HepG2 (cell line): ENCODE measurements at places on chromosomes 4 and X. TPM values are rescaled to one million over a fixed set of nuclear protein-coding genes. Genes with fewer than 3 reads are reported as not detected.

The P2RY4 gene
- total RNA-seq: 0.07 TPM in 1 of 2 replicates, not detected in the other

The NAT8L gene
- 1.6 and 3.3 TPM in 2 replicates for total RNA-seq

The RNF175 gene
- not detected in 2 replicates for total RNA-seq

The NUDT9 gene
- 9.7 and 10.4 TPM in 2 replicates for total RNA-seq

The ANK2 gene
- total RNA-seq: 15.1 and 18.6 TPM in 2 replicates

The HS3ST1 gene
- not detected in 2 replicates for total RNA-seq

The EVC2 gene
- not detected in 2 replicates for total RNA-seq

The SMR3B gene
- not detected in 2 replicates for total RNA-seq

GRCh38 chr4:148069086-148069894 is 337.4 kb downstream of the ARHGAP10 start:
- H3K36me3 ChIP-seq: no peaks in the 10 kb centered on the region
- no peak for DNase-seq
- H3K4me1 ChIP-seq: no peaks in the 10 kb centered on the region
- H3K4me3 ChIP-seq: no peak overlapping the region

DNA sequence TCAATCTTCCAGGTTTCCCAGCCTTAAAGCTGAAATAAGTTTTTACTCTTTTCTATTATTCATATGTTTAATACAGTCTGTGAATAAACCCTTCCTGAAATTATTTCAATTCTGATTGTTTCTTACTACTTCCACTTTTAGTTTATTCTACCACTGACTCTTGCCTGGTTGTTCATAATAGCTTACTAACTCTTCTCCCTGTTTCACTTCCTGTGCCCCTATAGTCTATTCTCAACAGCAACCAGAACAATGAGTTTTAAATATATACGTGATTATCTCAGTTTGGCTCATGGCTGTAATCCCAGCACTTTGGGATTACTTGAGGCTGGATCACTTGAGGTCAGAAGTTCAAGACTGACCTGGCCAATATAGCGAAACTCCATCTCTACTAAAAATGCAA is 408.0 kb upstream of the SPOCK3 start:
- no peak for DNase-seq
- no peaks in the 10 kb centered on the region for H3K4me1 ChIP-seq
- no peak overlapping the region for H3K4me3 ChIP-seq
- no peaks in the 10 kb centered on the region for H3K36me3 ChIP-seq
- H3K27ac ChIP-seq: no peak overlapping the region

GRCh38 chr4:187606581-187606980 is 389.0 kb upstream of the ZFP42 start:
- no peaks in the 10 kb centered on the region for H3K36me3 ChIP-seq
- no peak overlapping the region for H3K4me3 ChIP-seq
- H3K4me1 ChIP-seq: no peaks in the 10 kb centered on the region
- peaks cover 3% of the 10 kb centered on the region; the same call in 1 of the 3 replicates for H3K27me3 ChIP-seq
- peak; percentile 50 for DNase-seq

DNA sequence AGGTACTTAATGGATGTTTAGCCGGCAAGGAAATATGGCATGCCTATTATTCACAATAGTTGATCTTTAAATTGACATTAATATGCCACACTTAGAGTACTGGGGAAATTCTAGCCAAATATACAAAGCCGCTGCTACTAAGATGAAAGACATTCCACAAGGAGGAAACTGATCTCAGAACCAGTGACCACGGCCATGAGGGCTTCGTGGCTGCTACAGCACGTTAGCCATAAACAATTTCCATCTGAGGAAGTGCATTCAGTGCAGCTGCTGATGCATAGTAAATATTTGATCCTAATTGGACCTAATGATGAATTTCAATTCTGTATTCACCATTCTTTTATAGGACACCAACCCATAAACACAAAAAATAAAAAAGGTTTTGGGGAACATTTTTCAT is 59.1 kb downstream of the SORBS2 start:
- H3K4me1 ChIP-seq: no peaks in the 10 kb centered on the region
- peaks cover 11% of the 10 kb centered on the region; the same call in 2 of the 3 replicates for H3K36me3 ChIP-seq
- H3K27ac ChIP-seq: no peak overlapping the region
- no peak overlapping the region for H3K4me3 ChIP-seq
- no peaks in the 10 kb centered on the region for H3K27me3 ChIP-seq

- peaks cover 13% of the 10 kb centered on the region for H3K4me1 ChIP-seq
- H3K27ac ChIP-seq: no peak overlapping the region
- no peak overlapping the region for H3K4me3 ChIP-seq
- H3K27me3 ChIP-seq: no peaks in the 10 kb centered on the region
- no peaks in the 10 kb centered on the region for H3K36me3 ChIP-seq
These were observed 228.0 kb downstream of the APBB2 start for GRCh38 chr4:40986375-40986774.

- no peak overlapping the region for H3K27ac ChIP-seq
- no peaks in the 10 kb centered on the region for H3K4me1 ChIP-seq
- no peak for DNase-seq
- no peaks in the 10 kb centered on the region for H3K36me3 ChIP-seq
- H3K27me3 ChIP-seq: no peaks in the 10 kb centered on the region
- H3K4me3 ChIP-seq: no peak overlapping the region
These were observed 109.9 kb upstream of the DUSP21 start for GRCh38 chrX:44733931-44734330.

- DNase-seq: no peak
- H3K36me3 ChIP-seq: no peaks in the 10 kb centered on the region
- H3K4me3 ChIP-seq: no peak overlapping the region
- no peak overlapping the region for H3K27ac ChIP-seq
- H3K27me3 ChIP-seq: no peaks in the 10 kb centered on the region
These were observed 201.1 kb downstream of the OPHN1 start for GRCh38 chrX:68232206-68232605.

DNA sequence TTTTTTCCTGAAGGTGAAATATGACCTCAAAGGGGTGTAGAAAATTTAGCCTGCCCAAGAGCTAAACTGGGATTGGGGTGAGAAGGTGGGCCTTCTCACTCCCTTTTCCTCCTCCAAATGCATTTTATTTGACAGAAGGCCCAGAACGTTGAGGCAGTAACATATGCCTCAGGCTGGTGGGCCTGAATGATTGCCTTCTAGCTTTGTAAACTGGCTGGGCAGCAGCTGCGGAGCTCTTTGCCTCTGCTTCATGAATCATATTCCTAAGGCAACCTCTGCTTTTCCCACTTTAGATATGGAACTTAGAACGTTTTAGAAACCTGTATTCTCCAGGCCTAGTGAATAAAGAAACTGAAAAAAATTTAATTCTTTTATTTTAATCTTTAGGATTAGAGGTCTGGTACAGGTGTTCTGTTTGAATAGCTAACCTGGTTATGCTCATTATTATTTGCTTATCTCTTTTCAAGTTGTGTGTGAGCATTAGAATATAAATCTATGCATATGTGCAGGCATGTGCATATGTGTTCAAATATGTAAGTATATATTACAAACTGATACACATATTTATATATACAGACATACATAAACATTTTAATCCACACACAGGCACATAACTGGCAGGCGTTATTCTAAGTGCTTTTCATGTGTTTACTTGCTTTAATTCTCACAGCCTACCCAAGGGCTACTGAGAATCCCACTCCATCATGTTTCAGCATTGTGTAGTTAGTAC is 11.5 kb downstream of the PRDM8 start:
- no peaks in the 10 kb centered on the region for H3K4me1 ChIP-seq
- no peaks in the 10 kb centered on the region for H3K36me3 ChIP-seq
- DNase-seq: no peak
- no peak overlapping the region for H3K27ac ChIP-seq
- H3K4me3 ChIP-seq: no peak overlapping the region

- H3K27me3 ChIP-seq: no peaks in the 10 kb centered on the region
- H3K4me1 ChIP-seq: no peaks in the 10 kb centered on the region
- no peak overlapping the region for H3K4me3 ChIP-seq
- no peaks in the 10 kb centered on the region for H3K36me3 ChIP-seq
- H3K27ac ChIP-seq: no peak overlapping the region
- no peak for DNase-seq
These were observed 299.1 kb upstream of the BMP3 start for GRCh38 chr4:80731436-80731835.

GRCh38 chrX:141258080-141258479 is 15.8 kb upstream of the SPANXC start:
- no peaks in the 10 kb centered on the region for H3K36me3 ChIP-seq
- H3K27me3 ChIP-seq: no peaks in the 10 kb centered on the region
- no peak for DNase-seq
- H3K4me1 ChIP-seq: no peaks in the 10 kb centered on the region
- no peak overlapping the region for H3K4me3 ChIP-seq

GRCh38 chr4:15953625-15954024 is 9.3 kb downstream of the FGFBP2 start:
- H3K27ac ChIP-seq: no peak overlapping the region
- no peaks in the 10 kb centered on the region for H3K36me3 ChIP-seq
- no peak overlapping the region for H3K4me3 ChIP-seq
- H3K27me3 ChIP-seq: 0 out of 3 replicates have a peak, but pooled peaks cover 4% of the 10 kb centered on the region
- no peak for DNase-seq

DNA sequence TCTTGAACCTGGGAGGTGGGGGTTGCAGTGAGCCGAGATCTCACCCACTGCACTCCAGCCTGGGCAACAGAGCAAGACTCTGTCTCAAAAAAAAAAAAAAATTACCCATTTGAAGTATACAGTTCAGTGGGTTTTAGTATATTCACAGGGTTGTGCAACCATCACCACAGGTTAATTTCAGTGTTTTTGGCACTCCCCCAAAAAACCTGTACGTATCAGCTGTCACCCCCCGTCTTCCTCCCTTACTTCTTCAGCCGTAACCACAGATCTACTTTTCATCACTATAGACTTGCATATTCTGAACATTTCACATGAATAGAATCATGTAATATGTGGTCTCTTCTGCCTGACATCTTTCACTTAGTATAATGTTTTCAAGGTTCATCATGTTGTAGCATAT is 11.7 kb upstream of the PTTG2 start:
- DNase-seq: no peak
- peaks cover 30% of the 10 kb centered on the region for H3K4me1 ChIP-seq
- H3K36me3 ChIP-seq: no peaks in the 10 kb centered on the region

GRCh38 chr4:100284129-100284880 is 94.0 kb upstream of the DDIT4L start:
- no peak overlapping the region for H3K27ac ChIP-seq
- no peaks in the 10 kb centered on the region for H3K27me3 ChIP-seq
- no peaks in the 10 kb centered on the region for H3K4me1 ChIP-seq
- H3K36me3 ChIP-seq: no peaks in the 10 kb centered on the region

- no peak for DNase-seq
- H3K27me3 ChIP-seq: no peaks in the 10 kb centered on the region
- H3K36me3 ChIP-seq: no peaks in the 10 kb centered on the region
These were observed 49.6 kb upstream of the ATXN3L start for GRCh38 chrX:13369256-13370030.

DNA sequence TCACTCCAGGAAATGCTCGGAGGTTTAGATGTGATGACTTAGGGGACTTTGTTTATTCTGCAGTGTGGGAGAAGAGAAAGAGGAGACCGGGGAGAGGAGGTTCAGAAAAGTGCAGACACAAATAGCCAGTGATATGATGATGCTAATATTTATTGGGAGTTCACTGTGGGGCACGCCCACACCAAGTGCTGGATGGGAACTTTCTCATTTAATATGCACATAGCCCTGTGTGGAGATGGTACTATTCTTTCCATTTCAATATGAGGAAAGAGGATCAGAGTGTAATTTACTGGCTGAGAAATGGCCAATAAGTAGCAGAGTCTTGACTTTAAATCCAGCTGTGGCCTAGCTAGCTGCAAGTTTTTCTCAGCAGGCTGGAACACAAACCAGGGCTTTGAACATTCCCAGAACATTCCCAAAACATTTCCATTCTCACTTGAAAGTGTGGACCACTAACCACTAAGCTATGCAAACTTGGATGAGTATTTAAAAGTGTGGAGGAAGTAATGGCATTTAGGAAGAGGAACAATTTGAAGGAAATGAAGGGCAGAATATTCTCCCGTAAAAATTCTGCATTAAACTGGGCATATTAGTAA is 231.7 kb downstream of the HS3ST1 start:
- no peak for DNase-seq
- no peaks in the 10 kb centered on the region for H3K36me3 ChIP-seq
- H3K4me1 ChIP-seq: no peaks in the 10 kb centered on the region
- no peaks in the 10 kb centered on the region for H3K27me3 ChIP-seq
- no peak overlapping the region for H3K4me3 ChIP-seq
- H3K27ac ChIP-seq: no peak overlapping the region

GRCh38 chrX:22323541-22323940 is 50.8 kb downstream of the CBLL2 start:
- H3K27ac ChIP-seq: no peak overlapping the region
- DNase-seq: no peak
- no peaks in the 10 kb centered on the region for H3K36me3 ChIP-seq
- no peaks in the 10 kb centered on the region for H3K4me1 ChIP-seq
- no peaks in the 10 kb centered on the region for H3K27me3 ChIP-seq

- H3K27ac ChIP-seq: no peak overlapping the region
- H3K4me1 ChIP-seq: peaks cover 8% of the 10 kb centered on the region
- H3K27me3 ChIP-seq: no peaks in the 10 kb centered on the region
- H3K4me3 ChIP-seq: no peak overlapping the region
These were observed 5.5 kb upstream of the STK26 start for GRCh38 chrX:132017431-132018185.

DNA sequence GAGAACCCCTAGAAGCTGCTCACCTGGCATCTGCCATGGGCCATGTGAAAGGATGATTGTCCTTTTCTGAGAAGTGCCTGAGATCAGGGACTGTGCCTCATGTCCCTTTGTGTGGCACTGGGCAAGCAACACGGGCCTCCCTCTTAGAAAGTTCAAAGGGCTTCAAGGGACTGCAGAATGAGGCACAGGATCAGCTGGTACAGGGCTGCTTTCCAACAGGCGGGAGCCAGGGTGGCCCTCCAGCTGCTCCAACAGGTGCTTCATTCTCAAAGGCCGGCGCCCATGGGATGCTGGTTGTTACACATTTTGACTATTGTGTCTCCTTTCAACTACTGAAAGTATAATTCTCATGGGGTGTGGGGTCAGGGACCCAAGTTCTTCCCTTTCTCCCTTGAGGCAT is 114.7 kb downstream of the ENPP6 start:
- no peak overlapping the region for H3K27ac ChIP-seq
- H3K4me3 ChIP-seq: no peak overlapping the region
- no peak for DNase-seq

GRCh38 chr4:189773909-189774308 is 166.8 kb upstream of the FRG1 start:
- no peak overlapping the region for H3K4me3 ChIP-seq
- H3K4me1 ChIP-seq: no peaks in the 10 kb centered on the region

GRCh38 chr4:112532267-112532666 is 16.3 kb upstream of the NEUROG2 start:
- no peaks in the 10 kb centered on the region for H3K36me3 ChIP-seq
- no peaks in the 10 kb centered on the region for H3K27me3 ChIP-seq
- no peak overlapping the region for H3K27ac ChIP-seq
- H3K4me3 ChIP-seq: no peak overlapping the region

DNA sequence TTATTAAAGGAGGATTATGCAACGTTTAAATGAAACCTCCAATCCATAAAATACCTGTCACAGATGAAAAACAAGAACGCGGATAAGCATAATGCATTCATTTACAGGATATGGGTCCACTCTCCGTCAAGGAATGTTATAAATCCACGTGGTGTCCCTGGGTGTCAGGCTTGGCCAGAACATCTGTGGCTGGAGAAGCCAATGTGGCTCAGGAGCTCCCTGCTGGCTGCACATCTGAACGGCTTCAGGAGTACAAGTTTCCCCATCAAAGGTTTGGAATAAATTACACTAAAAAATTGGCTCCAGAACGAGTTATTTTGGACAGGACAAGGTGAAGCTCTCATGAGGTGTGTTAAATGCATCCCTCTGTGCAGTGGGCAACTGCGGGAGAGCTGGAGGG is 87.8 kb upstream of the LEF1 start:
- no peak overlapping the region for H3K27ac ChIP-seq
- no peaks in the 10 kb centered on the region for H3K36me3 ChIP-seq
- no peaks in the 10 kb centered on the region for H3K27me3 ChIP-seq
- no peaks in the 10 kb centered on the region for H3K4me1 ChIP-seq
- H3K4me3 ChIP-seq: no peak overlapping the region
